ENCODE measurements at places on chromosomes 2 and 18.

DNA sequence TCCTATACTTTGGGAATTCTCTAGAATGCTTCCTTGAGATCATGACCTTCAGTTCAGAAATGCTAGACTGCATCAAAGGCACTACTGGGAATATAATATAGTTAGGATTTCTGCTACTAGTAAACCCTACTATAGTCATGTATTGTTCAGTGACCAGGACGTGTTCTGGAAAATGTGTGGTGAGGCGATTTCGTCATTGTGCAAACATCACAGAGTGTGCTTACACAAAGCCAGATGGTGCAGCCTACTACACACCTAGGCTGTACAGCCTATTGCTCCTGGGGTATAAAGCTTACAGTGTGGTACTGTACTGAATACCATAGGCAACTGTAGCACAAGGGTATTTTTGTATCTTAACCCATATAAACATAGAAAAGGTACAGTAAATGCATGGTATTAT lies 13.0 kb downstream of the CXCR4 start:
- DNase-seq = no peak

DNA sequence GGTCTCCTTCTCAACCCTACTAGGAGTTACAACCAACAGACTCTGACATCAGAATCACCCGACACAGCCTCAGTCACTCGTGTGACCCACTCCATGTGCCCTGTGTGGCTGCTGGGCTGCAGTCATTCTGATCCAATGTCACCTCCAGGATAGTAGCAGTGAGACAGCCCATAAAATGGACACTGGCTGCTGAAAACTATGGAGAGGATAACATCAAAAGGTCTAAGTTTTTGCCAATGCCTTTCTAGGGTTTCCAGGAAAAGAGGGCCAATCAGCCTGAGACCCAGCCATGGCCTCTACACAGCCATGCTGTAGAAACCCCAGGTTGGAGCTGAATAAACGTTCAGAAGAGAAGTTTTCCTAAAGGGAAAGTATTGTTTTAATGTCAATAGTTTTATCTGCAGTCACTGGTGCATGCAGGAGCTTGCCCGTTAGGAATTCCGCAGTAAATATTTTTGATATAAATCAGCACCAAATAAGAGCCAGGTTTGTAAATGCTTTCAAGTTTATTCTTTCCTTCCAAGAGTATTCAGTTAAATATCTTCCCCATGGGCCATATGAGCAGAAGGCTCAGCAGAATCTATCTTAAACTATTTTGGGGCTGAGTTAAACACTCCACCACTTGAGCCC lies 92.2 kb upstream of the PID1 start:
- no peak for DNase-seq

GRCh38 chr2:12587729-12588522 lies 128.8 kb upstream of the TRIB2 start:
- DNase-seq = no peak

- DNase-seq = no peak
Observed at GRCh38 chr2:137966043-137966442, 1.8 kb downstream of the HNMT start.

Data from stimulated activated naive CD4-positive, alpha-beta T cell treated with Interleukin-2 at 50 U/mL for 16 hours (primary cell).